ENCODE measurements at places on chromosomes 2 and 18.

DNA sequence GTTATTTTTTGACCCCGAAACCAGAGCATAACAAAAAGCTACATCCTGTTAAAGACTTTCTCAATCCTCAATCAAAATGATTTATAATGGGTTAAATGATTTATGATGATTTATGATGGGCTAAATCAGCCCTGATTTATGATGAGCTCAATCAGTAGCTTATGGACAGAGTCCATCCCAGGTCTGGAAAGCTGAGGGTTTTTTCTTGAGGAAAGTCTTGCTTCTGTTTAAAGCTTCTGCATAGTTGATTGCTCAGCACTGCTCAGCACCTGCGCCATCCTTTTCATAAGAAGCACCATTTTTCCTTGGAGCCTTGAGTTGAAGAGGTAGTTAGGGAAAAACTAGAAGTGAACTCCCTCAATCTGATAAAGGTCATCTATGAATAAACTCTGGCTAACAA is 356.8 kb downstream of the CYRIA start:
- no peak for DNase-seq

DNA sequence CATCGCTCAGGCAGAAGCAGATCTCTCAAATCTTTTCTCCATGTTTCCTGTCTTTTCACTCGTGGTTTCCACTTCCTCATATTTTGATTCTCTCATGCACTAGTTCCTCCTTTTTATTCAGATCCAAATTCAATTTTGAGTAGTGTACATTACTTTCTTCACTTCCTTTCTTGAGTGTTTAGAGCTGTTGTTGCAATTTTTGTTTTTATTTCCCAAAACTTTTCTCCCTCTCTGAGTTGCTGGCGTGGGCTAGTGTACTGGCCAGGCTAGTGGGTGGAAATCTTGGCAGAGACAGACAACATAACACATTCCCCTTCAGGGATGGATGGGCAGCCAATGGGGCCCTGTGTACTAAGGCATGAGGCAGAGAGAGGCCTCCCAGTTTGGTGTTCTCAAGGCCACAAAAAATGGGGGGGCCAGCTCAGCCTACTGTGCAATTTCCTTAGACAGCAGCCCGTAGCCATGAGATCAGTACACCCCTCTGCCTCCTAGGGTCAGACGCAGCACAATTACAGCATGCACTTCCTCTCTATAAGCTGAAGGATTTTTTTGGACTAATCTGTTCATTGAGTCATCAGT is 145.1 kb upstream of the PID1 start:
- DNase-seq: no peak

- DNase-seq: no peak
Measured at GRCh38 chr18:1505856-1506255, 601.2 kb downstream of the ADCYAP1 start.

DNA sequence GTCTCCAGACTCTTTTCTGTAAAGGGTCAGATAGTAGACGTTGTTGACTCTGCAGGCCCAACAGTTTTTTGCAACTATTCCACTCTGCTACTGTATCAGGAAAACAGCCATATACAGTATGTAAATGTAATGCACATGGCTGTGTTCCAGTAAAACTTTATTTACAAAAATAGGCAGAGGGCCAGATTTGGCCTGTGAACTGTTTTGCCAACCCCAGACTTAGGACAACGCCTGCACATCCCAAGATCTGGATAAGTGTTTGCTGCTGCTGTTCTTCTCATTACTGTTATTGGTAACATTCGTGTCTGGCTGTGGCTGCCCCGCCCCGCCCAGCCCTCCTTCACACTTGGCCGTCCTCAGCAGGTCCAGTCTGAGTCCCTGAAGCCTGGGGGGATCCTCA is 94.6 kb upstream of the MCFD2 start:
- DNase-seq: no peak

GRCh38 chr2:152646775-152647174 is 70.5 kb downstream of the PRPF40A start:
- no peak for DNase-seq

- DNase-seq: no peak
Measured at GRCh38 chr18:5444847-5445246, 99.0 kb downstream of the EPB41L3 start.

DNA sequence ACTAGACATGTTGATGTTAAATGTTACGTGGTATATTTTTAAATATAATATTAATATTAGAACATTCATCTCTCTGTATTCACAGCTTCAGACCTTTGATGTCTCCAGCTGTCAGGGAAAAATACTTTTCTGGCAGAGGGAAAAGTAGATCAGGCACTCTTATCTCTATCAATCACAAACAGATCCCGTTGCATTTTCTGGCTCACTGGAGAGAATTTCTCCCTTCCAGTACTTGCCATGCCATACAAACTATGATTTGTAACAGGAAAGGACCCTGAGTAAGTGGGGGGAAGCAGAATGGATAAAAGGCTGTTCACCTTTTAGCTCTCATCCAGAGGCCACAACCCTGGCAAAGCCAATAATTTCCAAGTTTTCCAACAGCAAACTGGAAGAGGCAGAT is 158.0 kb downstream of the TCF4 start:
- DNase-seq: no peak

- no peak for DNase-seq
Measured at GRCh38 chr2:36492216-36492945, 105.6 kb downstream of the FEZ2 start.

- no peak for DNase-seq
Measured at GRCh38 chr18:22311301-22311700, 106.4 kb downstream of the CTAGE1 start.

DNA sequence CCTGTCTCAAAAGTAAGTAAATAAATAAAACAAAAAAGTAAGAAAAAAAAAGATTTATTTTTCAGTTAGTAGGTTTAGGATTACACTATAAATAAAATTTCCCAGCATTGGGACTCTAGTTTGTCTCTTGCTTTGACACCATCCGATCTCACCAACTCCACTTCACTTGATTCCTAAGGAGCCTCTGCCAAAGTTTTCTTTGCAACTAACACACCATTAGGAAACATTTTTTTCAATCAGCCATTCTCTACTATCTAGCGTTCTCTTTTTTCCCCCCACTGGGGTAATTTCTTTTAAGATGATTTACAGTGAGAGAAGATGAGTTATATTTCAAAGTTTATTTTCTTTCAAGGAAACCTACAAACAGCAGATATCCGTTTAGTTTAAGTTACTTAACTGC is 10.6 kb upstream of the NEMP2 start:
- DNase-seq: no peak

- DNase-seq: no peak
Measured at GRCh38 chr18:45602926-45603325, 12.3 kb upstream of the SLC14A2 start.

DNA sequence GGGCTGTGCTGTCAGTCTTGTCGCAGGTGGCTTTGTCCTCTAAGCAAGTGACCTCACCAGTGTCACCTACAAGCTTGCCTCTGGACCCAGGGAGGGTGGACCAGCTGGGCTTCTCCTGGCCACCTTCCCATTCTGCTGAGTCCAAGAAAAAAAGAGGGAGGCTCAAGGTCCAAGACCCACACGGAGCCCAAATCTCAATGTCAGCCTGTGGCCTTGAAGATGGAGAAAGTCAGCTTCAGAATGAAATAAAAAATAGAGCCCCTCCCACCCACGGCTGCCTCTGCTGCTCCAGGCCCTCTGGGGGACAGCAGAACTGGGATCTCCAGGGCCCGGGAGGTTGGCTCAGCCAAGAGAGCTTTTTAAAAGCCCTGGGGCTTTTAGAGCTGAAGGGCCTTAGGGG is 145.9 kb downstream of the TNS1 start:
- DNase-seq: no peak

- no peak for DNase-seq
Measured at GRCh38 chr2:188676010-188676400, 298.2 kb upstream of the COL3A1 start.

GRCh38 chr2:118123561-118124232 is 35.4 kb downstream of the INSIG2 start:
- no peak for DNase-seq

GRCh38 chr2:134739236-134739878 is 20.6 kb upstream of the TMEM163 start:
- no peak for DNase-seq

DNA sequence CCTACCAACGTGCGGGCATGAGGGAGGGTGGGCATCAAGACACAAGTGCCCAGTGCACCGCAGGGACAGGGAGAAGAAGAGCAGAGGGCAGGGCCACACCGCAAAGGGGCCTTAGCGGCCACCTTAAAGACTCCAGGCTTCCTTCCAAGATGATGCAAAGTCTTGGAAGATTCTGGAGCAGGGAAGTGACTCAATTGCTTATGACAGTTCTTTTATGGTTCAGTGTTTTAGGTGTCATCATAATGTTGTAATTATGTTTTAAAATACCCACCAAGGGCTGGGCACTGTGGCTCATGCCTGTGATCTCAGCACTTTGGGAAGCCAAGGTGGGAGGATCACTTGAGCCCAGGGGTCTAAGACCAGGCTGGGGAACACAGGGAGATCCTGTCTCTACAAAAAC is 44.5 kb upstream of the SEMA4C start:
- no peak for DNase-seq

- no peak for DNase-seq
Measured at GRCh38 chr18:11826836-11827235, 24.4 kb upstream of the CHMP1B start.

- no peak for DNase-seq
Measured at GRCh38 chr18:27004056-27004829, 138.7 kb upstream of the AQP4 start.

GRCh38 chr2:123364243-123364896 is 660.7 kb upstream of the CNTNAP5 start:
- no peak for DNase-seq

Data from effector CD4-positive, alpha-beta T cell (primary cell).